ENCODE measurements at places on chromosomes 4 and X.

GRCh38 chr4:138111462-138112000 lies 130.6 kb downstream of the SLC7A11 start:
- DNase-seq, result peak; percentile 96

DNA sequence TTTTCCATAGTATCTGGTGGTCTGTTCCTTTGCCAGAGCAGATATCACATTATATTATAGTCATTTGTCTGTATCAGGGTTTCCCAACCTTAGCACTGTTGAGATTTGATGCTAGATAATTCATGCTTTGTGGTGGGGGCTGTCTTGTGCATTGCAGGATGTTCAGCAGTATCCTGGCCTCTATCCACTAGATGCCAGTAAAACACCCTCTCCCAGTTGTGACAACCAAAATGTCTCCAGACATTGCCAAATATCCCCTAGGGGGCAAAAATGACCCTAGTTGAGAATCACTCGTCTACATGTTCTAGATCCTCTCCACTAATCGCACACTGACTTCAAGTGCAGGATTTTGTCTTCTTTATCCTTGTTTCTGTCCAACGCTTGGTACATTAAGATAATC lies 160.8 kb downstream of the FANCB start:
- no peak for DNase-seq

DNA sequence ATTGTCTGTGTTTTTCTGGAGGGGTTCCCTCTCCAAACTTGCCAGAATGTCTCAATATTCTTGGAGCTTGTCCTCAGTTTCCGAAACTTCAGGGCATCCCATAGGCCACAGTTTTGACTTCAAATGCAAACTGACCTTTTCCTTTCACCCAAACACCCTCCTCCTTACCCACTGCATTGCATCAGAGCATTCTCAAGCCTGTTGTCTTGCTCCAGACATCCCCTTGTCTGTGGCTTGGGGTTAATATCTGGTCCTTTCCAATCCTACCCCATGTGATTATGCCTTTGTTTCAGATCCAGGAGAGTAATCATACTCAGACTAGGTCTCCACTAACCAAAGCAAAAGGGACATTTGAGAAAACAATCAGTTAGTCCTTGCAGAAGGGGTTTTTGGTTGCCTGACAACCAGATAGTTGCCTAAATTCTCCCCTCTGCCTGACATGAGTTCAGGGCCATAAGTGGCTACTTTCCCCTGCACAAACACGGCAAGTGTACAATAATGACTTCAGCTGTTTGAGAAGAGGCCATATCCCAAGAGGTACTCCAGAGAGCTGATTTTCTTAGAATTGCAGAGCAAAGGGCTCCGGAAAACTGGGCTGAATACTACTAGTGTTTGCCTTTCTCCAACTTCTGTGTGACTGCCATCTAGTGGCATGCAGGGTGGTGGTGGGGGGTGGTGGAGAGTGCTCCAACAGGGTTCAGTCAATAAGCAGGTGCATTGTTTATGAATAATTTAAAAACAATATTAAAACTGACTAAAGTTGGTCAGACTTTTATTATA lies 130.2 kb downstream of the CHRDL1 start:
- DNase-seq, result no peak

- DNase-seq, result no peak
Observed at GRCh38 chrX:13511241-13511943, 58.0 kb upstream of the EGFL6 start.

DNA sequence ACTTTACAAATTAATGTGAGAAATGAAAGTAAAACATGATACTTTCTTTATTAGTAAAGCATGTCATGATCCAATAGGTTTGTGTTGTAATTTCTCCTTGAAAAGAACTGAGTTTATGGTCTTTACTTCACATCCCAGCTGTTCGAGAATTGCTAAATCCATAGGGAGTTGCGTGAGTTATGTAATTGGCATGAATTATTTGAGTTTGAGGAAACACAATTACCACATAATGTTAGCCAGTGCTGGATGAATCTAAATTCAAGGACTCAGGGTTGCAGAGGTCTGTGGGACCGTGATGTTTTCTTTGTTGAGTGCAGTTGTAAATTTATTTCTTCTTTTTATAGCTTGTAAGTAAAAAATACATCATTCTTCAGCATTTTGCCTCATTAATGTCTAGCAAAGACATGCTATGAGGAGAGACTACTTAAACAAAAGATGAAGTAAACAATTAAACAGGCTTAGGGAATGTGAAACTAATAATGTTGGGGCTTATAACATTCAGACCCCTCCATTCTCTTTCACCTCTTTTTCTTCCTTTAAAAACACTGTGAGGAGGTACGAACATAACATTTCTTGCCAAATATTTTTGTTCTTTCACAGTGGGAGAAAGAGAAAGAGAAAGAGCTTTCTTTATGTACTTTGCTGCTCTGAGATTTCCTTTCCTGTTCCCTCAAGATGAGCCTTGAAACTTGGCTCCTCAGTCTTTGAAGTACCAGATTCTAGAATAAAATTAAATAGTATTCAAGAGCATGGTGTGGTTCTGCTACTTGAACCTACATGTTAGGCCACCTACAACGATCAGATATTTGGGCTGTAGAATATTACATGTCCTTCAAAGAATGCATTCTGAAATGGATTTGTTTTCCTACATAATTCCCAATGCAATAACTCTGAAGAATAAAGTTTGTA lies 159.6 kb upstream of the ANK2 start:
- no peak for DNase-seq

GRCh38 chr4:181147416-181147951 lies 1095.7 kb upstream of the TENM3 start:
- no peak for DNase-seq

GRCh38 chr4:6568689-6569332 lies 6.2 kb upstream of the MAN2B2 start:
- peak; percentile 63 for DNase-seq

- DNase-seq, result no peak
Observed at GRCh38 chr4:143358923-143359643, 22.4 kb downstream of the GAB1 start.

- peak; percentile 24 for DNase-seq
Observed at GRCh38 chr4:72701987-72702819, 133.2 kb upstream of the ADAMTS3 start.

DNA sequence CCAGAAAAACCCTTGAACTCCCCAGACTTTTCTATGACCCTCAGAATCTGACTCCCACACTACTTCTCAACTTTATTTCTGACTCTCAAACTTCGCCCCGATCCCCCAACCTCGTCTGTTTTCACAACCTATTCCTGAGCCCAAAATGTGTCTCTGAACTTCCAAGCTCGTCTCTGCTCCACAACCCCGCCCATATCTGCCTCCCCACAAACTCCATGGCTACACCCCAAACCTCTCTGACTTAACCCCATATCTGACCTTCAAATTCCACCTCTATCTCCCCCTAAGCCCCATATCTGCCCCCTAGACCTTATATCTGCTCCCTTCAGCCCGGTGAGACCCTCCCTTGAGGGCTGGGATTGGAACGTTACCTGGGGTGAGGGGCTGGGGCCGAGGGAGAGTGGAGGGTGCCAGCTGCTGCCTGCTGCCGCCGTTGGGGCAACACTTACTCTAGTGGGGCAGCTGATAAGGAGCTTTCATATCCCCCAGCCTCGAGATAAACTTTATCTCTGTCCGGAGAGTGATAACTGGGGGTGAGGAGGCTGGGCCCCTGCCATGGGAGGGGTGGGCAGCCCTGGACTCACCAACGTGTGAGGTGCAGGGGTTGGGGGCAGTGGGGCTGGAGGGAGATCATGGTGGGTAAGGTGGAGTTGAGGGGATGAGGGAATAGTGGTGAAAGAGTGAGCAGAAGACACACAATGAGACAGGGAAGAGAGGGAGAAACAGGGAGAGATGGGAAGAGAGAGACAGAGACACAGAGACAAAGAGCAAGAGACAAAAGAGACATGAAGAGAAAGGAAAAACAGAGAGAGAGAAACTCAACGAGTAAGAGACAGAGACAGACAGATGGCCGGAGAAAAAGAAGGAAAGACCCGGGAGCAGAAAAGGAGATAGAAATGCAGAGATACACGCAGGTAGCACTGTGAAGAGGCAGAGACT lies 1.4 kb downstream of the GATA1 start:
- DNase-seq, result no peak

DNA sequence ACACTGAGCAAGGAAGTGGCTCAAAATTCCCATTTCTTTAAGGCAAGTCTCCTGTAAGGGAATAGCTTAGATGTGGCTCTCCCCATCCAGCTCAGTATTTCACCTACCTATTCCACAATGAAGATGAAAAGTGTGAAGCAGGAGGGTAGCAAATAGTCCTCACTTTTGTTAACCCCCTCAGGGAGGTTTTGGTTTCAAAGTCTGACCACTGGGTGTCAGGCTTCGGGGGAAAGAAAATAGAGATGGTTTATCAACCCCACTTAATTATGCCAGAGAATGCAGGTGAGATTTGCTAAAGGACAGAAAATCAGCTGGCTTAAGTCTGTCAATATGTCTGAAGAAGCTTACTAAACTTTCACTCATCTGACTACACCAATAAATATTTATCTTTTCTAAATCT lies 69.5 kb downstream of the DHX15 start:
- DNase-seq, result no peak

GRCh38 chr4:65552057-65552456 lies 118.2 kb downstream of the EPHA5 start:
- DNase-seq, result no peak

- DNase-seq, result peak; percentile 96
Observed at GRCh38 chr4:99563310-99564186, at the start of gene TRMT10A. Gene TRMT10A (minus strand): TSS chr4:99564039. CDS start chr4:99559338, 4,701 bp downstream.

- no peak for DNase-seq
Observed at GRCh38 chrX:148556498-148556897, 56.1 kb downstream of the AFF2 start.

GRCh38 chr4:30727409-30727808 lies 7.2 kb downstream of the PCDH7 start:
- no peak for DNase-seq

DNA sequence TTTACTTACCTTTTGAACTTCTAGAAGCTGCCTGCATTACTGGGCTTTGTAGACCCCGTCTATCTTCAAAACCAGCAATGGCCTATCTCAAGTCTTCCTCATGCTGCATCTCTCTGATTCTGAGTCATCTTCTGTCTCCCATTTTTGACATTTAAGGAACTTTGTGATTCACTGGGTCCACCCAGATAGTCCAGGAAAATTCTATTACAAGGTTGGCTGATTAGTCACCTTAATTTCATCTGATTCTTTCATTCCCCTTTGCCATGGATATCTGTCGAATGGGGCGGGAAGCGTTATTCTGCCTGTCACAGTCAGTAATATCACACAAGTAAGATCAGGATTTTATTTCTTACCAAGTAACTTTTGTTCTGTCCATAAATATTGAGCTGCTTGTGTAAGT lies 618.0 kb downstream of the CCSER1 start:
- no peak for DNase-seq

DNA sequence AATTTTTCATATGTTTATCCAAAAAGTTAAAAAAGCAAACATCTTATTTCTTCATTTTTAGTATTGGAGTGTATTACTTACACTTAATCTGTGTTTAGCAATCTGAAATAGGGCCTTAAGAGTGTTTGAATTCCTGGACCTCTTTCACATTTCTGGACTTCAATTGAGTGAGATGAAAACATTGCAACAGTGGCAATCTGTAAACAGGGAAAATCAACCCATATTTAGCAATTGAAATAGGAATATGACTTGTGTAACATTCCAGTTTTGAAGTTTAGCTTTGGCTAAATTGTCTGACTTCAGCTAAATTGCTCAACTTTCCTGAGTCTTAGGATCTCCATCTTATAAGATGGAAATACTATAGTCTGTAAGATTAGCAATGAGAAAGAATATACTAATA lies 34.6 kb upstream of the FHL1 start:
- no peak for DNase-seq

- no peak for DNase-seq
Observed at GRCh38 chr4:7596918-7597606, 162.3 kb upstream of the PSAPL1 start.

DNA sequence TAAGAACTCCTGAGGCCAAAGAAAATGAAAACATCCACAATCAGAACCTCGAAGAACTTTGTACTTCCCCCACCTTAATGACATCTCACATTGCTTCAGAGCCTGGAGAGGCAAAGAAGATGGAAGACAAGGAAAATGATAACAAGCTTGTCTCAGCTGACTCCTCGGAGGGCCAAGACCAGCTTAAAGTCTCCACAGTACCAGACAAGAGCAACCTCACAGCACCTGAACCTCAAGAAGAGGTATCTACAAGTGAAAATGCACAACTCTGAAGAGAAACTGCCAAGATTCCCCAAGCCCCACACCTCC lies 97.5 kb downstream of the HNRNPD start:
- no peak for DNase-seq

DNA sequence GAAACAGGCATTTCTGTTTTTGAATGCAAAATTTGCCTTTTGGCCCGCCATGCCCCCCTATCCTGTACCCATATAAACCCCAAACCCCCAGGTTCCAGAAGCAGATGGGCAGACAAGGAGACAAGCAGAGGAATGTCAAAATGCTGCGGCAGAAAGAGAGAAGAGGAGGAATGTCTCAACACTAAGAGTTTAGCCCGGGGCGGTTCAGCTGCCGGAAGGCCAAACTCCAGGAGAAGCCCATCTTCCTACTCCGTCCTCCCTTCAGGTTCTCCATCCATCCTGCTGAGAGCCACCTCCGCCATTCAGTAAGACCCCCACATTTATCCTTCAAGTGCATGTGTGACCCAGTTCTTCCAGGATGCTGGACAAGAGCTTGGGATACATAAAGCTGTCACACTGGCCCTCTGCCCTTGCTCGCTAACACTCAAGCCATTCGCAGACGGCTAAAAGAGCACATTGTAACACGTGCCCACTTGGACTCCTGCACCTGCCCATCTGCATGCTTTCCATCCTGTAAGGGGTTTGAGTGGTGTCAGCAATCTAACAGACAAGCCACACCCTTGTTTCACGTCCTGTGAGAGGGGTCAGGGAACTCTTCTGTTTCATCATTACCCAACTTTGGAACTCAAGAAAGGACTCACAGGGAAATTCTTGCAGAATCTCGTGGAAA lies 31.3 kb downstream of the TLR10 start:
- no peak for DNase-seq

GRCh38 chrX:129158505-129158904 lies 364.8 kb downstream of the SMARCA1 start:
- no peak for DNase-seq

DNA sequence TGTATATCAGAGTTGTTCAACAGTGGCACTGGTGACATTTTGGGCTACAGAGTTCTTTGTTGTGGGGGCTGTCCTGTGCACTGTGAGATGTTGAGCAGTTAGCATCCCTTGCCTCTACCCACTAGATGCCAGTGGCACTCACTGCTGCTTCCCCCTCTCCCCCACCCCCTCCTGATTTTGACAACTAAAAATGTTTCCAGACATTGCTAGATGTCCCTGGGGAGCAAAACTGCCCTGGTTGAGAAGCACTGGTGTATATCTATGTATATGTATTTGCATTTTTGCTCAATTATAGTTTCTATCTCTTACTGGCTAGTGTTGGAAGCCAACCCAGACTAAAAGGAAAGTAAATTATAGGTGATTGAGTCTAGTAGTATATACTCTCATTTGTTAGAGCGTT lies 2.4 kb downstream of the TMEM131L start:
- no peak for DNase-seq

GRCh38 chr4:102022343-102022742 lies 231.8 kb downstream of the BANK1 start:
- no peak for DNase-seq

GRCh38 chr4:163157157-163157556 lies 9.5 kb downstream of the NAF1 start:
- DNase-seq, result no peak

GRCh38 chrX:46838974-46839480 lies 2.2 kb downstream of the RP2 start:
- DNase-seq, result no peak

Measured in retinal pigment epithelial cell (primary cell).